GDM1 (cell line): ENCODE measurements at places on chromosomes 2 and 18.

GRCh38 chr18:13563390-13563805 lies 163.0 kb downstream of the FAM210A start:
- peak; percentile 22 for DNase-seq

- no peak for DNase-seq
Observed at GRCh38 chr2:30915486-30915885, 108.2 kb upstream of the CAPN13 start.

- no peak for DNase-seq
Observed at GRCh38 chr2:200961674-200962073, 1.8 kb downstream of the ORC2 start.

DNA sequence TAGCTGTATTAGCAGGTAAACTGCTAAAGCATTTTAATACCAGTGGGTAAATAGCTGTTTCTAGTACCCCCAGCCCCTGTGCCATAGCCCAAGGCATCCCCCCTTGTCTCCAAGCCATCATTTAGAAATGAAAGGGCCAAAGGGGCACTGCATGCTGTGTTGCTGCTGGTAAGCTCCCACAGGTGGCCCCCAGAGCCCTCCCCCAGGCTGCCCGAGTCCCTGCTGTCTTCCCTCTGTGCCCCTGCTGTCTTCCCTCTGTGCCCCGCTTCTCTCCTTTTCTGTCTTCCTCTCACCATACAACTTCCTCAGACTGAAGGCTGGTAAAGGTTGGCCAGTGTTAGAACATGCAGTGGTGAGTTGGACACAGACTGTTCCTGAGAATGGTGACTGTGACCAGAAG lies 42.1 kb downstream of the ZAP70 start:
- DNase-seq = no peak

- no peak for DNase-seq
Observed at GRCh38 chr18:61464551-61465142, 131.4 kb downstream of the CDH20 start.

- no peak for DNase-seq
Observed at GRCh38 chr18:68355637-68356036, 359.3 kb downstream of the TMX3 start.

DNA sequence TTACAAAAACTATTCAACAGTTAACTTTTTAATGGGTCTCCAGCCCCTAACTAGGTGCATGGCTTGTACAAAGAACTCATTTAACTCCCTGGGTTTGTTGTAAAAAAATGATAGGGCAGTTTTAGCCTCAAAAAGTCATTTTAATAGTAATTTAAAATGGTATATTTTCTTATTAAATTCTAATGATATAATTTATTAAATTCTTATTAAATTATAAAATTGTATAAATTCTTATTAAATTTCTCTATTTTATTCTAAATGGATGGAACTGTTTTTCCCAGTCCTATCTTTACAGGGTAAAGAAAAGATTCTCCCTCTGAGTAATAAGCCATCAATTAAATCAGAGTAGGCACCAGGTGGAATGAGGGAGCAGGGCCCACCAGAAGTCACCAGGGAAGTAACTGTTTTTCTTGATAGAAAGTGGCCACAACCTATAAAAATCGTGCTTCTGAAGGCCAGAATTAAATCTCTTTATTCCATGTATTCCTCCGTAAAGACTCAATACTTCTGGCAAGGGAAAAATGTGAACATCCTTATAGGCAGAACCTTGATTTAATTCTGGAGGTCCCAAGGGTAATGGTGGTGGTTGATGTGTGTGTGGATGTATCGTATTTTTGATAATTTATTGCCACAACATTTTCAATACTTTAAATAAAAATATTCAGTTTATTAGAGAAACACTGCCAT lies 814 bp downstream of the FKBP7 start:
- DNase-seq = no peak

DNA sequence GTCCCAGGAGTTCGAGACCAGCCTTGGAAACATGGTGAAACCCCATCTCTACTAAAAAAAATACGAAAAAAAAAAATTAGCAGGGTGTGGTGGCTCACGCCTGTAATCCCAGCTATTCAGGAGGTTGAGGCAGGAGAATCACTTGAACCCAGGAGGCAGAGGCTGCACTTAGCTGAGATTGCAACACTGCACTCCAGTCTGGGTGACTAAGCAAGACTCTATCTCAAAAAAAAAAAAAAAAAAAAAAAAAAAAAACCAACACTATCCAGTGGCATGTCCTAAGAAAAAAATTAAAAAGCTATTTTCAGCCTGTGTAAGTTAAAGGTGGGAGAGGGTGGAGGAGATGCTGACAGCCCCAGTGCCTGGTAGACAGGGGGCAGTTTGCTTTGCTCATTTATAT lies 32.2 kb upstream of the REL start:
- DNase-seq = no peak

DNA sequence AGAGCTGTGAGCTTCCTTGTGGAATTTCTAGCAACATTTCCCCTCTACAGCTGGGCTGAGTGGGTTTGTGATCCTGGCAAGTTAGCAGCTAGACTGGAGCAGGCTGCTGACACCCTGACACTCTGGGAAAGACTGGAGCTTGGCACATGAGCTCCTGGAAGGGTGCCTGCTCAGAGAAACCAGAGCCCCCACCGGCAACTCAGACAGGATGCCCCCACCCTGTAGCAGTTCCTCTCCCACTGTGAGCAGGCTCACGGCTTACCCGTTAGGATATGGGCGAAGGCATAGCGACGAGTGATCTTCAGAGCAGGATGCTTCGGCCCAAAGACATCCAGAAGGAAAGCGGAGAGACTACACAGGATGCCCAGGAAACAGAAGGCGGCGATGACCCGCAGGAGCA lies 11.2 kb downstream of the TMEM127 start:
- no peak for DNase-seq

- no peak for DNase-seq
Observed at GRCh38 chr2:100109986-100110613, 32.3 kb downstream of the AFF3 start.

DNA sequence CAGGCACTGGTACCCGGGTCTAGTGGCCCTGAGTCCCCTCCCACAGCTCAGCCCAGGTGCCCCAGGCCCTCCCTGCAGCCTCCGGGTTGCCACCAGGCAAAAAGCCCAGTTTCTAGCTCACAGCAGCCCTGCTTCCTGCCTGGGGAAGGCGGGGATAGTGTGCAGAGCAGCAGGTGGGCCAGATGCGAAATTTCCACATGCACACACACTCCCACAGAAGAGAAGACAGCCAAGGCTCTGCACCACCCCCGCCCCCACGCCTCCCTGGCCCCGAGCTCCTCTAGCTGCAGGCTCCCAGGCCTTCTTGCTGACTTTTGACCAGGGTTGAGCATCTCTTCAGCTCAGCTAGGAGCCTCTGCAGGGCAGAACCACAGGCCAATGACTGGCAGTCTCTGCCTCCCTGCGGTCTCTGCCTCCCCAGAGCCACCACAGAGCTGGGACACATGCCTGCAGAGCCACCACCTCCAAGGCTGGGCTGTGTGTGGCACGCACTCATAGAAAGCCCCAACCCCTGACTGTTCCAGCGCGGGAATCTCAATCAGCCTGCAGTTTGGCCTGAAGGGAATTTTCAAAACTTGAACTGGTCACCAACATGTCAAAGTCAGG lies 7.2 kb downstream of the SLC66A2 start:
- no peak for DNase-seq

DNA sequence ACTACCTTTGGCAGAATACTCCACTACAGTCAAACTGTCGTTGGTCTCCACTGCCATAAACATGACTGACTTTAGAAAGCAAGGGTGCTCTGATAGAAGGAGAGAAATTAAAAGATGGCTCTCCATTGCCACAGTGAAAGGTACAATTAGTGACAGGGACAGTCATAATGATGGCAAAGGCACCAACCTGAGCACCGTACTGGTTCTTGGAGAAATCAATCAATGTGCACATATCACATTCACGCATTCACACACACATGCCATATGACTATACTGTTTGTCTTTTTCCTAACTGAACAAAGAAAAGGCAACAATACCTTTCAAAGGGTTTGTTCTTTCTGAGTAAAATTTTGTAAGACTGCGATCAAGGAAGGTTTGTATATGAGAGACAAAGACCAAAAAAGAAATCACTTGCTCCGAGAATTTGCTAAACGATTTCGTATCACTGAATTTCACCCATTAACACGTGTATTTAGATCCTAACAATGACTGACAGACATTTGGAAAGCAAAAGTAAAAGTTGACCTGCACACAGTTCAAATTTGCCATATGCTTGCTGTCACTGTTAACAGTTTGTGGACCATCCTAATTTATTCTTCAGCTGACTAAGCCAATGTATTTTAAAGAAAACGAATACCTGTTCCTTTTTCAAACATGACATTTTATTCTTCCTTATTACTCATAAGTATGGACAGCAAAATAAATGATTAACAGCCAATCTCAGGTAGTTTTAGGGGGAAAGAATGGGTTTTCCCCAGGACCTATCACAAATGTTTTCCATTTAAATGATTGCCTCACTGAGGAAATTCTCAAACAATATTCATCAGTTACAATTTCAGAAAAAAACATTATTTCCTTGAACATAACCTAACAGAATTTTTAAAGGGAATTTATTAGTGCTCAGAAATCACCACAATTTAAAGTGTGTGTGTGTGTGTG lies 644.4 kb downstream of the ZEB2 start:
- no peak for DNase-seq

DNA sequence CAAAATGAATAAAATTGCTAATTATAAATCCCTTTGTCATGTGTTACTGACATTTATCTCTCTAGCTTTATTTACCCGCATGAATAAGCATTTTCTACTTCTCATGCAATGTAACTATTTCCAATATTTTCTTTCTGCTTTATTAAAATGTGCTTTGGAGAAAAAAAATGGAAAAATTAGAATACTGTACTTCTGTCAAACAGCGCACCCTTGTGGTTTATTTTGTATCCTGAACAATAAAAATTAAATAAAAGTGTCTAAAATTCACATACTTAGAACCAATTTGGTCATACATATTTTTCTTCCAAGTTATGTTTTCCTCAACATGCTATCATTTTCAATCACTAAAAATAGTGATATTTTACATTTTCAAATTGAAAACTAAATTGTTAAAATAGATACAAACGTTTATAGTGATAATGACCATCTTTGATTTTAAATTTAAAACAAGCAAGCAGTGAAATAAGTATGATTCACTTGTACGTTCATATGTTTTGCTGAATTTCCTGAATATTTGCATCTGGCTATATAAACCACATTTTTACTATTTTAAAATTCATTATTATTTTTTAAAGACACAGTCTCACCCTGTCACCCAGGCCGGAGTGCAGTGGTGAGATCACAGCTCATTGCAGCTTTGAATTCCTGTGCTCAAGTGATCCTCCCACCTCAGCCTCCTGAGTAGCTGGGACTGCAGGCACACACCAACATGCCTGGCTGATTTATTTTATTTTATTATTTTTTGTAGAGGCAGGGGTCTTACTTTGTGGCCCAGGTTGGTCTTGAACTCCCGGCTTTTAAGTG lies 95.9 kb upstream of the GRB14 start:
- no peak for DNase-seq

DNA sequence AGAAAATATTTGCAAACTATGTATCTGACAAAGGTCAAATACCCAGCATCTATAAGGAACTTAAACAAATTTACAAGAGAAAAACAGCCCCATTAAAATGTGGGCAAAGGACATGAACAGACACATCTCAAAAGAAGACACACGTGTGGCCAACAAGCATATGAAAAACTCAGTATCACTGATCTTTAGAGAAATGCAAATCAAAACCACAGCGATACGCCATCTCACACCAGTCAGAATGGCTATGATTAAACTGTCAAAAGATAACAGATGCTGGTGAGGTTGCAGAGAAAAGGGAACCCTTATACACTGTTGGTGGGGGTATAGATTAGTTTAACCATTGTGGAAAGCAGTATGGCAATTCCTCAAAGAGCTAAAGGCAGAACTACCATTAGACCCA lies 64.3 kb upstream of the RBMS1 start:
- no peak for DNase-seq

- no peak for DNase-seq
Observed at GRCh38 chr2:181008407-181008806, 28.0 kb downstream of the UBE2E3 start.

GRCh38 chr18:7373441-7373840 lies 142.6 kb downstream of the LRRC30 start:
- peak; percentile 7 for DNase-seq

- peak; percentile 72 for DNase-seq
Observed at GRCh38 chr2:178478439-178479274, at the start of gene FKBP7. FKBP7 (minus strand) TSS chr2:178478600; CDS start chr2:178478499, 101 bp downstream.
